ENCODE measurements at places on chromosomes 2 and 18.

DNA sequence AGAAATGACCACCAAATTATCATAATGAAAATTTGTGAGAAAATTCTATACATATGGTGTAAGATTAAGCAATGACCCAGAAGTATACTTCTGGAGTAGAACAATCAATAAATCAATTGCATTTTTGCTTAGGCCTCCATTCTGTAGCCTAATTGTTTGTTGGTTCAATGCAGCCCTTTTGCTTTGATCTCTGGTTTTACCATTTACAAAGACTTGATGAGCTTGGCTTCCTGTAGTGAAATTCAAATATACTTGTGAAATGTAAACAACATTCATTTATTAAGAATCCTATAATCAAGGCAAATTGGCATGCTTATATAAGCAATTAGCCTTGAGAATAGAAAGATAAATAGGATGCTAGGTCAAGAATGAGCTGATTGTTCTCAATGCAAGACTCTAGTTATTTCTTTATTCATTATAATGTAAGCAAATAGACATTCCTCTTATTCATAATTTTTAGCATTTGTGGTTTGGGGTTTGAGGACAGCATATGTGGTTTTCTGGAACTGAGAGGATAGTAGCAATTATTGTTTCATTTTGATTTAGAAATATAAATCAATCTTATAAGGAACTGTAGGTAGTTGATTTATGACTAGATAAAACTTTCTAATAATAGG, 9.7 kb downstream of the FMNL2 start:
- no peak for DNase-seq

DNA sequence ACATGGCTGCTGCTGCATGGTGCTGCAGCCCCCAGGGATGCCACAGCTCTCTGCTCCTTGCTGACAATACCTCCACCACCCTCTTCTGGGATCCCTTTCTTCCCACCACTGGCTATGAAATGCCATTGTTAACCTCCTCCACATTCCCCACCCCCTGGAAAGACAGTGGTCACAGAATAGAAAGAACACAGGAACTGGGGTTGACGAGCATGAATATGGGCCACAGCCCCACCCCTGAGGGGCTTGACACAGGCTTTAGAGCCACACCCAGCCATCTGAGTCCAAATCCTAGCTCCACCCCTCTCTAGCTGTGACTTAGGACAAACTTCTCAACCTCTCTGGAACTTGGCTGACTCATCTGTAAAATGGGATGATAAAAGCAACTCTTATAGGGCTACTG, 47.3 kb downstream of the TMEM163 start:
- no peak for DNase-seq

- no peak for DNase-seq
Measured at GRCh38 chr18:7750966-7751365, 183.8 kb downstream of the PTPRM start.

DNA sequence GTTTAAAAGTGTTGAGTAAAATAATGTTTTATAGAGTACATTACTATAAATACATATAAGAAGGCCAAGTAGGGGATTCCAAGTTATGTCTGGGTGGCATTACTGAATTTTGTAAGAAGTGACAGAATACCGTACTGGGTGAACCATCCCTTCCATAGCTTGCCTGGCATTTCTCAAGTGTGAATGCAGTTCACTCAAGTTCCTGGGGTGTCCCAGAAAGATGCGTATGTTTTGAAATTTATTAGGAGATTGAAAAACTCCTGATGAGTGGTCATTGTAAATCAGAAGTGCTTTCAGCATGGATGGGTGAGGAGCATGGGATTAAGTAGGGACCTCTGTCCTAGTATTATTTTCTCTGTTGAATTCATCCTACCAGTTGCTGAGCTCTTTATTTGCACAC, 103.2 kb downstream of the VAPA start:
- DNase-seq = no peak

GRCh38 chr2:239263231-239263630, 137.6 kb downstream of the HDAC4 start:
- DNase-seq = no peak

All from amniotic stem cell (primary cell).